ENCODE measurements at places on chromosomes 3 and 15.
A peak's percentile ranks its signal among the peaks of the same experiment; 100 is the strongest.

DNA sequence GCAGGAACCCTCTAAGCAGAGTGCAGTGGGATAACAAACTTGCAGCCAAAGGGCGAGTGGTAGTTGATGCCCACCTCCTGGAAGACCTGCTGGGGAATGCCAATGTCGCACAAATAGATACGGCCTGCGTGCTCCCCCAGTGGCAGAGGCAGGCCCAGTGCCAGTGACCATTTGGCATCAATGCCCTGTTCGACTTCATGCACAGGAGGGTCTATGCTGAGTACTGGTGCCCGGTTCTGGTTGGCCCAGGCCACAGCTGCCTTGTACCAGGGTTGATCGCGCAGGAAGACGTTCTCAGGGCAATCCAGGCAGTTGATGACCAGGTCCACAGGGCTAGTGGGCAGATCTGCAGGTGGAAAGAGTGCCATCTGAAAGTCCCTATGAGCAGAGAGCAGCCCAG is 17.0 kb downstream of the CLK3 start:
- DNase-seq = no peak

GRCh38 chr15:75675579-75676404 is 28.1 kb downstream of the SNX33 start:
- DNase-seq = no peak

DNA sequence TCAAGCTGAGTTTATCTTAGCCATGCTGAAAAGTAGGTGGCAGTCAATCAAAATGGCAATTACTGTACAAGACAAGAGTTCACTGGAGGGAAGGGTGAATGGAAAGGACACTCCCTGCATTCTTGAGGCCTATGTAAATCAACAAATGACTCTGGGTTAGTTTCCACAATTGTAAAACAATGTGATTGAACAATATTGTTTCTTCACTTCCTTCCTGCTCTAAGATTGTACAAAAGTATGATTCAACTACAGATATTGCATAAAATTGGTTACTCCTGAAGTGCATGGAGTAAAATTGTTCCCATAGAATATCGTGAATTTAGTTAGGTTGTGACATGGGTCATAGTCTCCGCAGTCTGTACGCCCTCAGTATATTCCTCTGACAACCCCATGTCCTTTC is 277.6 kb downstream of the LPP start:
- no peak for DNase-seq

DNA sequence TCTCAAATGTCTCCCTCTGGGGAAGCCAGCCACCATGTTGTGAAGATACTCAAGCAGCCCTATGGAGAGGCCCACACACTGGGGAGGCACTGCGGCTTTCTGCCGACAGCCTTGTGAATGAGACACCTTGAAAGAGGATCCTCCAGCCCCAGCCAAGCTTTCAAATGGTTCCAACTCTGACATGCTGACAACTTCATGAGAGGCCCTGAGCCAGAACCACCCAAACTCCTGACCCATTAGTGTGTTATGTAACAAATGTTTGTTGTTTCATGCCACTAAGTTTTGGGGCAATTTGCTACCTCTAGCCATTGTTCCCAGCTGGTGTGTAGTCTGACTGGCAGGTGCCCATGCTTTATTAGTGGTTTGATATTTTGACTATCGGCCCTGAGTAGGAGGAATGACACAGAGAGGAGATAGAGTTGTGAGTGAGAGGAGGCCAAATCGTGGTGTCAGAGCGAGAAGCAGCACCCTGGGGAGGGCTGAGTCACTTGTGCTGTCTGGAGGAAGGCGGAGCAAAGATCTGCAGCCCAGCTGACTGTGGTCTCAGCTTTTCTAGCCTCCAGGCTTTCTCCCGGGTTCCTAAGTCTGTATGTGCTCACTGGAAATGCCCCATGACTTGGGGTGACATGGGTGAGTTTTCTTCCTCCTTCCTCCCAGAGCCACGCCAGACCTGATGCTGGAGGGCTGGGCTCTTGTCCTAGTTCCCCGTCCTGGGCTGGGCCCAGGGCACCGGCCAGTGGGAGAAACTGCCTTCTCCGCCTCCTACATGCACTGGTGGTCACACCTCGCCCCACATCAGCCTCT is 56.7 kb upstream of the BLM start:
- peak; percentile 93 for DNase-seq

GRCh38 chr15:40358471-40359353 is 693 bp downstream of the DISP2 start:
- no peak for DNase-seq
